Erythroblast (primary cell): ENCODE measurements at places on chromosomes 7 and 10.

- DNase-seq: no peak
Measured at GRCh38 chr10:119461380-119461779, 81.1 kb downstream of the RGS10 start.

- DNase-seq: no peak
Measured at GRCh38 chr7:47387506-47387905, 194.4 kb downstream of the TNS3 start.

DNA sequence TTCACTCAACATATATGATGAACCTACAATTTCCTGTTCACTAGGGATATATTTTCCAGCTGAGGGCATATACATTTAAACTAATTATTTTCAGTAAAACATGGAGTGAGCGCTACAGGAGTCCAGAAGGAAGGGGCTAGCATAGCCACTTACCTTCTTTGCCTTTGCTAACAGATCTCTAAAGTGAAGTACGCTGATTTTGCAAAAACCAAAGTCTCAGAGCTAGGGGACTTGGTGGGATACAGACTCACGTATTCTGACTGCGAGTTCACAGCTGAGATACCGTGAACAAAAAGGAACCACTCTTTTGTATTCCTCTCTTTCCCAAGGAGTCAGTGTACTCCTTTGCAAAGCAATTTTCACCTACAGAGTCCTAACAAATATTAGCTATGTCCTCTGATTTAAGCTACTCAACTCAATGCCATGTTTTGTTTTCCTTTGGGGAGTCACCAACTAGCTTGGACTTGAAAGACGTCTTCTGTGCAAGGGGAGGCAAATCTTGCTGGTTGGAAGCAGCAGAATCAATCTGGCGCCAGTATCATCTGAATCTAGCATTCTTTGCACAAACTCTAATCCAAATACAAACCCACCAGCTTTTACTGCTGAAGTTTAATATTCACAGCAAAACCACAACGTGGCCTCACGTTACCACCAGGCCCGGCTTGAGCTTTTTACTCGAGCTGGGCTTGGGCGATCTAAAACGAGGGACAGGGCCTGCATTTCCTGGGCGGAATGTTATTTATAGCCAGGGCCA, 657 bp downstream of the CDNF start:
- no peak for DNase-seq

- peak; percentile 4 for DNase-seq
Measured at GRCh38 chr7:148264933-148265557, 325.5 kb upstream of the C7orf33 start.

DNA sequence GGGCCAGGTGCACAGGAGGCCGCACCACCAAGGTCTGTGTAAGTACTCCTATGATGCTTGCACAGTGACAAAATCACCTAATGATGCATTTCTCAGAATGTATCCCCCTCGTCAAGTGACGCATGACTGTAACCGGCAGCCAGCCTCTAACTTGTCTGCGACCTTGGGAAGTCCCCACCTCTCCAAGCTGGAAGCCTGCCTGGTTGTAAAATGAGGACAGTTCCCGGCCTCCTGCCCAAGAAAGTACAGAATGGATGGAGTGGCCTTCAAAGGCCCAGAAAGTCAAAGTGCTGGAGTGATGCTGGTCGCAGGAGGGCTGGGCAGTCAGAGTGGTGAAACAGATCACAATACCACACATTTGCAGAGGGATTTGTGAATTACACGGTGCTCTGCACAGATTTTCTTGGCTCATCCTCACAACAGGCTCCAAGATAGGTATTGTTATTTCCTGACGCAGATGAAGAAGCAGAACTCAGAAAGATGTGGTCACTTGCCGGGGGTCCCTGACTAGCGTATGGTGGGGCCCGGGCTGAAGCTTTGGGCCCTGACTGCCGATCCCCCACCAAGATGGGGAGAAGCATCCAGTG, 22.8 kb downstream of the SPOCK2 start:
- no peak for DNase-seq

GRCh38 chr10:92690211-92690914, 608 bp downstream of the HHEX start:
- peak; percentile 58 for DNase-seq

DNA sequence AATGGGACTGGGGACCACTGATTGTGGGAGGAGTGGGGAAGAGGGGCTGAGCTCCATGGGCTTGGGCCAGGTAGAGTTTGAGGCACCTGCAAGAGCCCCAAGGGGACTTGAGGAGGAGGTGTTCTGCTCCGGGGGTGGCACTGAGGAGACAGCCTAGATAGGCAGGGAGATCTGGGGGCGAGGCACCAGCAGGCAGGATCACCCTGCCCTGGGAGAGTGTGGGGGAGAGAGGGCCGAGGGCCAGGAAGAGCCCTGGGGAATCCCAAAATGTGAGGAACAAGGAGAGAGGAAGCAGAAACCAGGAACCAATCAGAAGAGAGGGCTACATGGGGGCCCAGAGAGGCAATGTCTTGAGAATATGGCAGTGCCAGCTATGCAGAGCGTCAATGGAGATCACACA, 34.6 kb downstream of the LEP start:
- DNase-seq: no peak

GRCh38 chr10:11724938-11725776, 17.0 kb upstream of the ECHDC3 start:
- DNase-seq: peak; percentile 78

- no peak for DNase-seq
Measured at GRCh38 chr10:124035928-124036558, 57.4 kb downstream of the CHST15 start.

DNA sequence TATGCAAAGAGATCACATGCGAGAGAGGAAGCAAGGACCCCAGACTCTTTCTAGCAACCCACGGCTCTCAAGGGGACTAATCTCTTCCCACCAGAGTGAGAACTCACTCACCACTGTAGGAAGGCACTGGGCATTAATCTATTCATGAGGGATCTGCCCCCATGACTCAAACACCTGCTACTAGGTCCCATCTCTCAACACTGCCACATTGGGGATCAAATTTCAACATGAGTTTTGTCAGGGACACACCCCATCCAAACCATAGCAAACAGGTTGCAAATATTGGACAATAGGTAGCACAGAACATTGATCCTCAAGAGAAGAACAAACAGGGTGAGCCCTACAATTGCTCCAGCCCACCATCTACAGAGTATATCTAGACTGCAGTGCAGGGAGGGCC, 740.6 kb downstream of the LRMDA start:
- no peak for DNase-seq

- DNase-seq: no peak
Measured at GRCh38 chr7:17130281-17131059, 168.0 kb upstream of the AHR start.

- no peak for DNase-seq
Measured at GRCh38 chr7:45407730-45408408, 166.3 kb upstream of the ADCY1 start.

DNA sequence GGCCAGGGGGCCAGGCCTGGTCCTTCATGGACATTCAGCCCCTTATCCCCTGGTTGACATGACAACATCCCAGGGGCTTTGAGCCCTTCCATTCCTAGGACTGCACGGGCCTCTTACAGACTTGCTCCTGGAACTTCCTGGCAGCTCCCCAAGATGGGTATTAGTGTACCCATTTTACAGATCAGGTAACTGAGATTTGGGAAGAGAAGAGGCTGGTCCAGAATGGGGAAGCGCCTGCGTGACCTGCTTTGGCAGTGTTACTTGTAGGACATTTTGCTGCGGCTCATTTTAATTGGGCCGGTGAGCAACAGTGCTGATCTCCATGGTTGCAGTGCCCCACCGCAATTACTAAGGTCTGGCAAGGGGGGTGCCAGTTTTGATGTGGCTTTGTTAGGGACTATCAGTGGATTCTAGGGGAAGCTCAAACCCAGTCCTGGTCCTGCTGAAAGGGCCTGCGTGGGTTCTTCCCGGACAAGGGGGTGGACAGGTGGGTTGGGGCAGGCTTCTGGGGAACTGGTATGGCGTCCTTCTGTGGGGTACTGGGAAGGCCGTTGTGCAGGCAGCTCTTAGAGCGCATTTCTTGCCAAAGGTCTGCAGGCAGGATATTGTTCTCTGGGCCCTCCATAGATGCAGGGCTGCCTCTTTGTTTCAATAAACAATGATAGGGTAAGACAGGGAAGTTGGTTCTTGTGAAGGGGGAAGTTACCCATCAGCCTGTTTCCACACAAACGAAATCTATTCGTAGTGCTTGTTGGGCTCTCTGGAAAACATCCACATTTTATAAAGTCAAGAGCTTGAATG, 137.6 kb downstream of the RGS10 start:
- DNase-seq: no peak

- no peak for DNase-seq
Measured at GRCh38 chr7:148505645-148506375, 84.8 kb upstream of the C7orf33 start.

GRCh38 chr10:25175527-25176420, 973 bp downstream of the GPR158 start:
- DNase-seq: no peak

GRCh38 chr10:89837165-89838043, 136.0 kb downstream of the KIF20B start:
- no peak for DNase-seq

- DNase-seq: no peak
Measured at GRCh38 chr10:5776136-5776880, 36.9 kb downstream of the GDI2 start.

DNA sequence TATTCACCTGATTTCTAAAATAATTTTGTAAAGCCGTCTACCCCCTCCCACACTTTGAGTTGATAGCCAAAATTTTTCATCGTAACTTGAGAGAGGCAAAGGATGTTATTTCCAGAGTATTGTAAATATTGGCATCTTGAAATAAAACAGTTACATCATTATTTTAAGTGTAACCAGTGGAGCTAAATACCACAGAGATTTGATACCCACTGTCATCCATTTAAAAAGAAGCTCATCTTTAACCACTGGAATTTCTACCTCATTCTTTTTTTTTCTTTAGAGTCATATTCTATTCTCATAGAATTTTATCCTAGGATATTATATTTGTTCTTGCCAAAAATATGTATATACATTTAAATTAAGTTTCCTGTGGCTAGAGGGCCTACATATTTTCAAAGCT, 48.6 kb downstream of the CAMK1D start:
- DNase-seq: no peak

GRCh38 chr10:13909516-13910258, 322.9 kb downstream of the PRPF18 start:
- no peak for DNase-seq

DNA sequence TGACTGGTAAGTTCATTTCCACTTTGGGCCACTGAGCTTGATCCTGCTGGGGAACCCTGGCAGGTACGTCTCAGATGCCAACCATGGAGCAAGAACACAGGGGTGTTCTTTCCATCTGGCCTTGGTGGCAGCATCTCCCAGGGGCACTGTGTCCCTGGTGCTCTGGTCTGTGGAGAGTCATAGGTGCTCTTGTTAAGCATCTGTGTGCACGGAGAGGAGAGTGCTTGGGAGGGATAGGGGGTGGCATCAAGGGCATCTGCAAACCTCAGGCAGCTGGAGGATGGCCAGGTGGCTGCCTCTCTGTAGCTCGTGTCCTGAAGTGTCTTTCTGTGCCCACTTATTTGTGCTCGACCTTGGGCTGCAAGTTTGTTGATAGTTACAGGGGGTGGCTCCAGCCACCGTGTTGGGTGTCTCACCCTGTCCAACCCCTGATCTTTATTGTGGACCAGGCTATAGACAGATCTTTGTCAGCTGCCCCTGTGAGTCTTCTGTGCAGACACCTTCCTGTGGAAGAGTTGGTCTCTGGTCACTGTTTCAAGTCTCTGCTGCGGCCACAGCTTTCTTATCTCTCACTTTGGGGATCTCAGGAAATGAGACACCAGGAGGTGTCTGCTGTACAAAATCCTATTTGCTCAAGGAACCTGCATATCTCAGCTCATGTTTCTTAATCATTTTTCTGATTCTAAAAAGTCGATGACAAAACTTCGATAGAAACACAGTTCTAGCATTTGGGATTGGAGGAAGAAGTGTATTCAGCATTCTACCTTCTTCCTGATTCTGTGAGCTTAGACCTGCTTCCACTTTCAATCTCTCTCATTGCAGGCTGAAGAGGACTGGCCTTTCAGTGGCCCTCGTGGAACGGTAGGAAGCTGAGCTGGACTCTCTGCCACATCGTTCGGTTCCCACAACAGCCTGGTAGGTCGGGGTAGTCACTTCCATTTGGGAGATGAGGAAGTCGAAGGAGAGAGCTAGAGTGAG, 17.2 kb upstream of the GIMAP8 start:
- DNase-seq: no peak

DNA sequence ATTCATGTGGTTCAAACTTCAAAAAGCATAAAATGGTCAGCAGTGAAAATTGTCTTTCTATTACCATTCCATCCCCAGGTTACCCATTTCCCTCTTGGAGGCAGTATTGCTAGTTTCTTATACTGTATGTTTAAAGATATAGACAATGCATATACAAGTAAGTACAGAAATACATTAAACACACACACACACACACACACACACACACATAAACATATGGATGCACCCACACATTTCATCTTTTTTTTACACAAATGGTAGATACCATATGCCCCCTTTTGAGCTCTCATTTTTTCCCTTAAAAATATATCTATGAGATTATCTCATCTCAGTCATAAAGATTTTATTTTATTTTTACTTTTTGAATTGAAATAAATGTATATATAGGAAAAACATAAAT, 79.7 kb downstream of the NEUROD6 start:
- DNase-seq: no peak

DNA sequence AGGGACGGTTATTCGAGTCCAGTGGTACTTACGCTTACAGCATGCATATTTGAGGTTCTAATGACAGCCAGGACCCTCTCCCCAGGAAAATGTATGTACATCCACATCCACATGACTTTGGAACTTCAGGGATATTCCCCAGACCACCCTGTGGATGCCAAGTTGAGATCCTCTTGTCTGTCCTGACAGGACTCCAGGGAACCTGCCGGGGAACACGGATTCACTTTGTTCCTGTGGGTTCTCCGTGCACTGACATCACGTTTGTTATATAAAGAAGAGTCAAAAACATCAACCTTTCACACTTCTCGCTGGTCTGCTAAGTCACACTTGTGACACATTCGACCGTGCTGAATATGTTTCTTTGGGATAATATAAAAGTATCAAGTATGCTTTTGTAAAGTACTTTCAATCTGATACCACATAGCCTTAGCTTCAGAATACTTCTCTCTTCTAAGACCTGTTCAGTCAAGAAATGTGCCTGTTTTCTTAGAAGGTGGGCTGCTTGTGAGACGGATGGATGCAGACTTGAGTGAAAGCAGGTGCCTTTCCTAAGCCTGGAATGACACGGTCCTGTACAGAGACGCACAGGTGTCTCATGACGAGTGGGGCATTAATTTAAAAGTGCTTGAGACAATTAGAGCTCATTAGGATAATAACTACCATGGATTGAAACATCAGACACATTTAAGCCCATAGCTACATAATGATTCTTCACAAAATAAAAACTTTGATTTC, 38.7 kb downstream of the CALML5 start:
- DNase-seq: no peak
